ENCODE measurements at places on chromosomes 2 and 18. TPM values are rescaled to one million over a fixed set of nuclear protein-coding genes. Genes with fewer than 3 reads are reported as not detected.

UGT1A10 gene
- total RNA-seq: not detected

AGXT gene
- not detected for total RNA-seq

- H3K36me3 ChIP-seq: no peaks in the 10 kb centered on the region
- H3K27ac ChIP-seq: no peak overlapping the region
- no peaks in the 10 kb centered on the region for H3K4me1 ChIP-seq
- no peak for DNase-seq
- H3K4me3 ChIP-seq: no peak overlapping the region
- H3K27me3 ChIP-seq: no peaks in the 10 kb centered on the region
These were observed 389.3 kb downstream of the STK39 start for GRCh38 chr2:167858086-167858485.

DNA sequence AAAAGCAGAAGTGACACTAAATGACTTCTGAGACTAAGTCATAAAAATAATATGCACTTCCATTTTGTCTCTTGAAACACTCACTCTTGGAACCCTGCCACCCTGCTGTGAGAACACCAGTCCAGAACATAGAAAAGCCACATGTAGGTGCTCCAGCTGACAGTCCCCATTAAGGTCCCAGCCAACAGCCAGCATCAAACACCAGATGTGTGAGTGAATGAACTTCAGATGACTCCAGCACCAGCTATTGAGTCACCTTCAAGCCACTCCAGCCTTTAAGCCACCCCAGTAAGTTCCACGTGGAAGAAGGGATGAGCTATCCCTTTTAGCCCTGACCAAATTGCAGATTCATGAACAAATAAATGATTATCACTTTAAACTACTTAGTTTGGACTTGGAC is 31.5 kb upstream of the LGALSL start:
- no peaks in the 10 kb centered on the region for H3K27me3 ChIP-seq
- DNase-seq: no peak
- H3K36me3 ChIP-seq: no peaks in the 10 kb centered on the region
- H3K4me1 ChIP-seq: no peaks in the 10 kb centered on the region
- H3K4me3 ChIP-seq: no peak overlapping the region

DNA sequence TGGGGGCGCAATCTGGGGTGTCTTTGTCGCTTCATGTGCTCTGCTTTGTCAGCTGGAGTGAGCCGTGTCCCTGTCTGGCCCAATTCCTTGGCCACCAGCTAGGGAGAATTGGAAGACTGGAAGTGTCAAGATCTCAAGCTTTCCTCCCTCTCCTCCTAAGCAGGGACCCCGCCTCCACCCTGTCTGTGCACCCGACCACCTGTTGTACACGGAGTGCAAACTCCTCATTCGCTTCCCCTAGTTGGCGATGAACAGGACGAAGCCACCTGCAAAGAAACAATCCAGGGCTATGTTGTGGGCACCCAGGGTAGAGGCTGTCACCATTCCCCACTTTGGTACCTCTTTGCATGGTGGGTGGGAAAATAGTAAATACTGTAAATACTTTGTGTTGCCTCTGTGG is 1.7 kb upstream of the DQX1 start:
- DNase-seq: no peak
- no peak overlapping the region for H3K4me3 ChIP-seq
- peaks cover 44% of the 10 kb centered on the region for H3K36me3 ChIP-seq
- H3K4me1 ChIP-seq: peaks cover 28% of the 10 kb centered on the region
- no peak overlapping the region for H3K27ac ChIP-seq
- H3K27me3 ChIP-seq: no peaks in the 10 kb centered on the region

DNA sequence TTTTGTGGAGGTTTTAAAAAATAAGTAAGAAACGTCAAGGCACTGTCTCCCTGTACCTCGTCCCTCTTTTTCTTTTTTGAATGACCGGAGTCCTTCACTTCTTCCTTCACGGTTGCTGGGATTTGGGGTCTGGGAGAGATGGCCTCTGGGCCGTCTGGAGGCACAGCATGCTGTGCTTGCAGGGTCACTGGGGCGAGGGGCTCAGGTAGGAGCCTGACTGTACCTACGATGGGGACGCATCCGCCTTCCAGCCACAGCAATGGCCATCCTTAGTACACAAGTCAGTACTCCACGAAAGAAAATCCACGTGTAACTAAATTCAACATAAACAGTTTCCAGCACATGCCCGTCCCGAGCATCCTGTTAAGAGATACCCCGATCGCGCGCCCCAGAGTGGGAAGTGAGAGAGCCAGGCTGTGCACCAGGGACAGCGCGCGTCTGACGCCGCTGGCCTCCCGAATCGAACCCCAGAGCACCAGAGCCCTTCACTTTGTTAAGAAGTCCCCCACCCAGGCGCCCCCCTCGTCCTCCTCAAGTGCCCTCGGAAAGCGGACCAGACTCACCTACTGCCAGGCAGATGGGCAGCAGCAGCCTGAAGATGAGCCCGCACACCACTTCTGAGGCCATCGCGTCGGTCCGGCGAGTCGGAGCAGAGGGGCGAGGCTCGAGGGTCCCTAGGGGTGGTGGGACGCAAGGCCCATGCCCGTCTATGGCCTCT is 1.2 kb downstream of the PIEZO2 start:
- H3K4me1 ChIP-seq: peaks cover 15% of the 10 kb centered on the region
- H3K4me3 ChIP-seq: peak overlapping the region; percentile 52
- DNase-seq: no peak
- H3K27ac ChIP-seq: peak overlapping the region; percentile 49
- H3K27me3 ChIP-seq: peaks cover 56% of the 10 kb centered on the region

DNA sequence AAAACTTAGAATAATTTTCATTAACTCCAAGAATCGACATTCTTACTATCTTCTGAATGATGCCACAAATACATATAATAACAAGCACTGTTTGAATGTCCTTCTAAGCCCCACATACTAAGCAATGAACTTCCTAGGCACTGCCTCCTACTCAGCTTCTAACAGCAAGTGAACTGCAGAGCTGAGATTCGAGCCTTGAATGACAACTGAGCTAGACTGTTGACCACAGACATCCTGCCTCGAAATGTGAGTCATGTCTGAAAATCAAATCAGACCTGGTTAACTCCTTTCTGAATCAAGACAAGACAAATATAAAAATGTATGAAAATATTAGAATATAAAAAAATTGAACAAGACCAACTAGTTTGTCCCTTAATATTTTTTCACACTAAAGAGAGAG is 108.1 kb downstream of the MYT1L start:
- H3K4me1 ChIP-seq: no peaks in the 10 kb centered on the region
- no peak for DNase-seq
- no peaks in the 10 kb centered on the region for H3K36me3 ChIP-seq
- no peak overlapping the region for H3K27ac ChIP-seq

DNA sequence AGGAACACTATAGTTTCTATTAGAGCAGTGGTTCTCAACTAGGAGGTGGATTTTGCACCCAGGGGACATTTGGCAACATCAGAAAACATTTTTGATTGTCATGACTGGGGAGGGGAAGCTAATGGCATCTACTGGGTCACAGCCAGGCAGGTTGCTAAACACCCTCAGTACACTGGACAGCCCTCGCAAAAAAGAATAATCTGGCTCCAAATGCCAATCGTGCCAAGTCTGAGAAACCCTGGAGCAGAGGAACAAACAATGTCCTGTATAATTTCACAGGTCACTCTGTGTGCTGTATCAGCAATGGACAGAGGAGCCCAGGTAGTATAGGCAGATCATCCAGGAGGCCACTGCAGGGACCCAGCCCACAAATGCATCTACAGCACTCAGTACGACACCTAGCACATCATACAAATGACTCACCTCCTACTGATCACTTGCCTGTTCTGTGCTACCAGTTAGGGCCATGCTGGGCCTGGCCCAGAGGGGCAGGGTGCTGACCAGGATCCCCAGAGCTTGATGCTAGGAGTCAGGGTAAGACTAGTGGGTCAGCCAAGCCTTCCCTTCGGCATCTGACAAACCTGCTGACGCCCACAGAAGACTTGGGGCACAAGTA is 37.6 kb downstream of the SFXN5 start:
- H3K27ac ChIP-seq: no peak overlapping the region
- peaks cover 5% of the 10 kb centered on the region for H3K36me3 ChIP-seq
- no peak for DNase-seq
- no peak overlapping the region for H3K4me3 ChIP-seq

DNA sequence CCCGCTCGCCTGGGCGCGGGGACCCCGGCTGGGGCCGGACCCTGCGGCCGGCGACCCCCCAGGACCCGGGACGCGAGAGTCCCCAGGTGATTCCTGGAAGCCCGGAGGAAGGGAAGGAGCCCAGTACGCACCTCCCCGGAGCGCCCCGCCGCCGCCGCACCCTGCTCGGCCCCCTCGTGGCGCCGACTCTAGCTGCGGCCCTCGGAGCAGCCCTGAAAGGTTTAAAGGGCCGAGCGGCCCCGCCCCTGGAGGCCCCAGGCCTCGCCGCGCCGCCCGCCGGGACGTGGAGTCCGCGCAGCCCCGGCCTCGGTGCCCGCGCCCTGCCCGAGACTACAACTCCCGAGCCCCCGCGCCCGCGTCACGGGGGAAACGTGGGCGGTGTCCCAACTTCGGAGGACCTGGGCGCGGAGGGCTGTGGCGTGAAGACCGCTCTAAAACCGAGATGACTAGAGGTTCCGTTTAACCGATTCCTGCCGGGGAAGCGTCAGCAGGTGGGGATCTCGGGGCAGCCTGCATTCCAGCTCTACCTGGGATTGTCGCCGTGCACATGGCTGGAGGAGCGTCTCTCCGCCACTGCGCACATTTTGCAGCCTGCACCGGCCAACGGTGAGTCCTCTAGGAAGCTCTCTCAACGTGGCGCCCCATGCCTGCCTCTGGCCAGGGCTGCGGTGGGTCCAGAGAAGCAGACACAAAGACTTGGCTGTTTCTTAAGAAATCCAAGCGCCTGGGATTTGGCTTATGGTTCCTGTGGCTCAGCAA is at the start of gene TMEM150A:
Gene TMEM150A (minus strand): TSS at position 223 of the 759 bp plus-strand sequence. CDS start 750 bp downstream, outside the sequence.
- H3K36me3 ChIP-seq: peaks cover 41% of the 10 kb centered on the region
- peak within 1 kb of the TSS; percentile 90 for H3K27ac ChIP-seq
- H3K27me3 ChIP-seq: no peaks in the 10 kb centered on the region
- peaks cover 60% of the 10 kb centered on the region for H3K4me1 ChIP-seq

DNA sequence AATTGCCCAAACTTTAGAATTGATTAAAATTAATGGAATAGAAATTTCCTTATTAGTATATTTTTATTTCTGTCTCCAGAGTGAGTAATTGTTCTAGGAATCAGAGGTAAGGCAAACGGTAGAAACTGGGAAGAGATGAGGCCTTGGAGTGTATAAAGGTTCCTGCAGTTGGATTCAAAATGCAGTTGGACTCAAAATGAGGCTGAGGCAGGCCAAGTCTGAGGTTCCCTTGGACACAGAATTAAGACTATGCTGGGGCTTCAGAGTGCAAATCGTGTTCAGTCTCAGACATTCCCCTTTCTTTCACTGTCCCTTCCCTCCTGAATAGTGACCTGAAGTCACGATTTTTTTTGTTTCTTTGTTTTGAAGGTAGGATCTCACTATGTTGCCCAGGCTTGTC is 746.9 kb upstream of the NRXN1 start:
- no peak overlapping the region for H3K27ac ChIP-seq
- no peaks in the 10 kb centered on the region for H3K4me1 ChIP-seq
- no peak for DNase-seq
- no peaks in the 10 kb centered on the region for H3K27me3 ChIP-seq

DNA sequence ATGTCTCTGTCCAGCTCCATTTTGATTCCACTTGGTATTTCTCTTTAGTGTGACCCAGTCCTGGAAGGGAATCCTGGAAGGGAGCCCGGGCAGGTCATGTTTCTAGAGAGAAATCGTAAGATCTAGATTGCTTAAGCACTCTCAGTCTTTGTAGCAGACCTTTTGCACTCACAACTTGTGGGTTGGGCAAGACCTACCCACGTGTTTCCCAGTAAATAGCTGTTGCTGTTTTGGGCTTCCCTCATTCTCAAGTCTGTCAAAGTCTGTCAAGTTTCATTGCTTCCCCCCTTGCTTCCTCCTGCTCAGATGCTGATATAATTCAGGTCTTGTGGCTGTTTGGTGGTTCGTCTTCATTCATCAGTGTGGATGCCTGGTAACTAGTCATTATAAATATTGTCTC is 17.4 kb upstream of the NEMP2 start:
- H3K4me3 ChIP-seq: no peak overlapping the region
- H3K27me3 ChIP-seq: no peaks in the 10 kb centered on the region
- H3K36me3 ChIP-seq: no peaks in the 10 kb centered on the region
- H3K4me1 ChIP-seq: no peaks in the 10 kb centered on the region

- H3K27me3 ChIP-seq: no peaks in the 10 kb centered on the region
- no peak for DNase-seq
- H3K36me3 ChIP-seq: no peaks in the 10 kb centered on the region
- H3K4me1 ChIP-seq: peaks cover 43% of the 10 kb centered on the region
These were observed 5.0 kb downstream of the NAB1 start for GRCh38 chr2:190653931-190654330.

DNA sequence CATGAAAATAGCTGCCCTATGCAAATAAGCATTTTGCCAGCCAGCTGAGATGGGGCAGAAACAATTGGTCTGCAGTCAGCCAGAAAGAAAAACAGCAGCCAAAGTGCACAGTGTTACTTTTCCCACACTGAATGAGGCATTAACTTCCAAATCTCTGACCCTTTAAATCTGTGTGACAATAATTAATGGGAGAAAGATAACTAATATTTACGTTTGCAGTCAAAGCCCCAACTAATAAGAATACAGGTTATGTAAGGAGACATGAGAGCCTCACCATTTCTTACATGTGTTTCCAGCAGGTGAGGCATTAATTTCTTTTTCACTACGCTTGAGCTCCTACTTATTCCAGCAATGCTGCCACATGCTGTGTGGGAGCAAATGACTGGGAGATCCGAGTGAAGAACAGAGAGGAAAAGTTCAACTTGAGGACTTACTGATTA is 339.0 kb downstream of the SATB2 start:
- no peak for DNase-seq
- H3K27me3 ChIP-seq: no peaks in the 10 kb centered on the region
- H3K27ac ChIP-seq: no peak overlapping the region
- H3K4me1 ChIP-seq: no peaks in the 10 kb centered on the region
- no peak overlapping the region for H3K4me3 ChIP-seq

GRCh38 chr18:58309099-58309498 is 265.1 kb downstream of the NEDD4L start:
- H3K4me3 ChIP-seq: no peak overlapping the region
- H3K27ac ChIP-seq: peak overlapping the region; percentile 83
- peaks cover 47% of the 10 kb centered on the region for H3K4me1 ChIP-seq
- no peaks in the 10 kb centered on the region for H3K36me3 ChIP-seq
- no peak for DNase-seq
- H3K27me3 ChIP-seq: no peaks in the 10 kb centered on the region

DNA sequence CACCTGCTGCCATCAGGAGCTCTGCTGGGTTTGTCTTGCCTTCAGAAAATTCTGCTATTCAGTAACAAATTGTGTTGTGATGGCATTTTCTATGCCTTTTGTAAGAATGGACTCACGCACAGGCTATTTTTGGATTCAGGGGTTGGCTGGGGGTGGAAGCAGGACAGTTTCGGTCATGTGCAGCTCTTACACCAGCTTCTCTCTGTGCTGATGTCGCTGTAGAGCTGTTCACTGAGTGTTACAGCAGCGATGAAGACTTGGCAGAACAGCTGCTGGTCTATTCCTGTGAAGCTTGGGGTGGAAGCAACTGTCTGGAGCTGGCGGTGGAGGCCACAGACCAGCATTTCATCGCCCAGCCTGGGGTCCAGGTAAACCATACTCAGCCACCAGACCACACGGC is 49.2 kb downstream of the TRPM8 start:
- no peak overlapping the region for H3K27ac ChIP-seq
- H3K27me3 ChIP-seq: peaks cover 3% of the 10 kb centered on the region
- H3K4me1 ChIP-seq: no peaks in the 10 kb centered on the region
- H3K36me3 ChIP-seq: no peaks in the 10 kb centered on the region
- no peak for DNase-seq

- no peak overlapping the region for H3K4me3 ChIP-seq
- peak overlapping the region; percentile 8 for H3K27ac ChIP-seq
- peak; percentile 73 for DNase-seq
- H3K36me3 ChIP-seq: no peaks in the 10 kb centered on the region
These were observed 230.8 kb downstream of the SEPTIN10 start for GRCh38 chr2:109382951-109383350.

- DNase-seq: no peak
- H3K27me3 ChIP-seq: no peaks in the 10 kb centered on the region
- H3K4me3 ChIP-seq: no peak overlapping the region
- H3K4me1 ChIP-seq: no peaks in the 10 kb centered on the region
- no peak overlapping the region for H3K27ac ChIP-seq
These were observed 18.3 kb downstream of the TTC32 start for GRCh38 chr2:19883486-19883885.

Data from lower lobe of right lung (tissue), 2 donors.